D721Med (cell line): ENCODE measurements at places on chromosomes 3 and 15.

DNA sequence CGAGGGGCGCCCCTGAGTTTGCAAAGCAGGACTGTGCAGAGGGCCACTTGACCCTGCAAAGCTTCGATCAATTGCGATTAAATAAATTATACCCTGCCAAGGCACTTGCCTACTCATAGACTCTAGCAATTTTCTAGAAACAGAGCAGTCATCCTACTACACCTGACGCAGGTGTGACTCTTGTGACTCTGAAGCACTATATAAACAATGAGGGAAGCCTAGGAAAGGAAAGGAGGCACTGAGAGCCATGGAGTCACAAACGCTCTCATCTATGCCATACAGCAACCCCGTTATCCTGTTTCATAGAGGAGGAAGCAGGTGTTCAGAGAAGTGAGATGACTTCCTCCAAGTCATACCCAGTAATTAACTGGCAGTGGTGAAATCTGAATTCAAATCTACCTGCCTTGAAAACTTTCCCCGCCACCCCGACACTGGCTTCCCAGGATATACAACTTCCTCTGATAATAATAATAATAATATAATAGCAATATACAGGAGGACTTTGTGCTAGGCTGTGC lies 14.4 kb downstream of the ARHGEF3 start:
- DNase-seq = no peak

GRCh38 chr3:111901637-111902036 lies 42.6 kb downstream of the PHLDB2 start:
- DNase-seq = no peak

- no peak for DNase-seq
Observed at GRCh38 chr3:160618878-160619277, 53.5 kb upstream of the KPNA4 start.

GRCh38 chr15:61661791-61662190 lies 398.5 kb downstream of the VPS13C start:
- no peak for DNase-seq

- DNase-seq = no peak
Observed at GRCh38 chr15:41844814-41845213, 6.2 kb downstream of the PLA2G4B start.

DNA sequence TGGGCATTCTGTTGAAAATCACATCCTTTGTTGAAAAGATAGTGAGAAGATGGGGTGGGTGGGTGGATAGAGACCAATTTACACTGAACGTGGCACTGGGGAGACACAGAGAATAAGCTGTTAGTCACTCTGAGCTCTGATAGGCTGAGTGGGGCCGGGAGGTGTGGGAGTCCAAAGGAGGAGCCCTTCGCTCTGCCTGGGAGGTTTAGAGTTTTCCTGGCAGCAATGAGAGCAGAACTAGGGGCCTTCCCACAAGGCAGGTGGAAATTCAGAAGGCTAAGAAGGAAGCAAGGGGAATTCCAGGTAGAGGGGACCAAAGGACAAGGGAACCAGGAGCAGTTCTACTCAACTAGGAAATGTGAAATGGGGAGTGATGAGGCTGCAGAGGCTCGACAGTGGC lies 272.7 kb downstream of the RPLP1 start:
- DNase-seq = no peak

DNA sequence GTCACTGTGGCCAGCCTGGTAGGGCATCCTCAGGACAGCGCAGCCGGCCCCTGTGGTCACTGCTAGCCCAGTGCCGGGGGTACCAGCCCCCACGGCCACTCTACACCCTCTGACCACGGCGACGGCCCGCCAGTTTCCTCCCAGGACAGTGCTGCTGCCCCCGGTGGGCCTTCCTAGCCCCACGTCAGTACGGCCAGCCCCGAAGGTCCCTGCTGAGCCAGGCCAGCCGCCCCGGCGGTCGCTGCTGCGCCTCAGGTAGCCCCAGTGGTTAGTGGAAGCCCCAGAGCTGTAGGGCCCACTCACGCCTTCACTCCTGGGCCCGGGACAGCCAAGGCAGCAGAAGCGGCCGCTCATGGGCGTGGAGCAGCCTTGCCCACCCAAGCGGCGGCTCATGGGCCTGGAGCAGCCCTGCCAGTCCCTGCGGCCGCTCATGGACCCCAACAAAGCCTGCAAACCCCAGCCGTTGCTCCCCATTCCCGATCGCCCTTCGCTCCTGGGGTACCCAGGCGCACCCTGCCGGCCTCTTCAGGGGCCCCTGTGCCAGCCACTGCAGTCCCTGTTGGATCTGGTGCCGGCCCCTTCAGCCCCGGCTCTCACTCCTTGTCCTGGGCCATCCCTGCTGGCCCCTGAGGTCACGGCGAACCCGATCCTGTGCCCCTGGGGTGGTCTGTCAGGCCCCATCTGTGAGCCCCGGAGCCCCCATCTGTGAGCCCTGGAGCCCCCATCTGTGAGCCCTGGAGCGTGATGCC lies 9.5 kb upstream of the ROPN1B start:
- DNase-seq = no peak

DNA sequence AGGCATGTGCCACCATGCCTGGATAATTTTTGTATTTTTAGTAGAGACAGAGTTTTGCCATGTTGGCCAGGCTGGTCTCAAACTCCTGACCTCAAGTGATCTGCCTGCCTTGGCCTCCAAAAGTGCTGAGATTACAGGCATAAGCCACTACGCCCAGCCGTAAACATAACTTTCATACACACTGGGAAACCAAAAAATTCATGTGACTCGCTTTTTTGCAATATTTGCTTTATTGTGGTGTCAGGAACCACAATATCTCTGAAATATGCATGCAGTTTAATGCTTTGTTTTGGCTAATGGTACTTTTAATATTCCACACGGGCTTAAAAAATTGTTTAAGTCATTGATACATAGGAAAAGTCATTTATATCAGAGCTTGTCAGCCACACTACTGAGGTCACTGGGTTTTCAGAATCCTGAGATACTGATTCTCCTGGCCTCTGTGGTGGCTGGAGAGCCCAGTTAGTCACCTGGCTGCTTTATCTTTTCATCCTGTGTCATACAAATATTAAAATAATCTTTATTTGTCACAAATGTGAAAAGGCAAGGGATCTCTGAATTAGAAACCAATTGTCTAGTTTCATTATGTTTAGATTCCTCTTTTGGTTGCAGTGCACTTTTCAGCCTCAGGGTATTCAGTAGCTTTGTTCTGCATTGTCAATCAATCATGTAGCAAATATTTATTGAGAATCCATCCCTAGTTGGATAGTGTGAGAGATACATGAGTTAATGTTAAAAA lies 10.0 kb downstream of the TMEM62 start:
- no peak for DNase-seq

GRCh38 chr3:194672876-194673275 lies 885 bp upstream of the LSG1 start:
- DNase-seq = no peak

DNA sequence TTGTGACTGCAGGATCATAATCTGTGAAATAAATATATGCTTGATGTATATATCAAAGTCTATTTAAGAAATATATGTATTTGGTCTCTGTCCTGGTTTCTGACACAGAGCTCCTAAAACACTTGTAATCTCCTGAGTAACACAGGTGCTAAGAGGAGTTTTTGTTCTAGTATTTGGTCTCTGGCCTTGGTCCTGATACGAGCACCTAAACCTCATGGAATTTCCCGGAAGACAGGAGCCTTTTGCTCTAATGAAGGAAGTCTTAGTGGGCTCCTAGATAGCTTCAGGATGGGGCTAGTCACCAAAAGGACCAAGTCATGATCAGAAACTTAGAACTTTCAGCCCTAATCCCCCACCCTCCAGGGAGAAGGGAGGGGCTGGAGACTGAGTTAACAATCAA lies 19.2 kb upstream of the MUSTN1 start:
- DNase-seq = no peak

- no peak for DNase-seq
Observed at GRCh38 chr15:100189849-100190248, 151.9 kb downstream of the ADAMTS17 start.

DNA sequence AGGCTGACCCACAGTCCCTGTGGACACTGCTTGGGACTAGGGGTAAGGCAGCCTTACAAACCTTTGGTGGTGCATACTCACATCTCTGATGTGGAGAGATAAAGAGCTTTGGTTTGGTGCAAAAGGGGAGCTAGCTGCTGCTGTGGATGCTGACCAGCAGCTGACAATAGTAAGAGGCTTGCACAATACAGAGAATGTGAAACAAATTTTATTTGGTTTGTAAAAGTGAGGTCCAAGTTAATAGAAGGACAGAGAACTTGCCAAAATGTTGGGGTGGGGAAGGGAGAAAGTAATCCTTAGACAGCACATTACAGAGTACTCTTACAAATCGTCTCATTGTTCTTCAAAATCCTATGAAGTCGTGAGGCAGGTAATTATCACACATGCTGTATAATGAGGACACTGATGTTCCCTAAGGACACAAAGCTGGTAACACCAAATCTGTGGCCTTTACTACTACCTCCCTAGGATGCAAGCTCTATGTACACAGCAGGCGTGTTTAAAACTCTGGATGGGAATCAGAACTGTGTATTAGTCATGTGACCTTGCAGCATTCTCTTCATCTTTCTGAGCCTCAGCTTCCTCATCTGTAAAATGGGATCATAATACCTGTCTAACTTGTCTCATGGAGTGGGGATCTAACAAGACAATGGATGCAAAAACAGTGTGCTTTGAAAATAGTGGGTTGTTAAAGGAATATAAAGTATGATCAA lies 21.6 kb downstream of the ARHGAP31 start:
- DNase-seq = no peak
